Stimulated activated CD4-positive, alpha-beta T cell treated with anti-CD3 and anti-CD28 coated beads, Interleukin-1b, Interleukin-23, amount 100 ng/mL, for 1 hour (primary cell): ENCODE measurements at places on chromosomes 4 and X.
A peak's percentile ranks its signal among the peaks of the same experiment; 100 is the strongest.

DNA sequence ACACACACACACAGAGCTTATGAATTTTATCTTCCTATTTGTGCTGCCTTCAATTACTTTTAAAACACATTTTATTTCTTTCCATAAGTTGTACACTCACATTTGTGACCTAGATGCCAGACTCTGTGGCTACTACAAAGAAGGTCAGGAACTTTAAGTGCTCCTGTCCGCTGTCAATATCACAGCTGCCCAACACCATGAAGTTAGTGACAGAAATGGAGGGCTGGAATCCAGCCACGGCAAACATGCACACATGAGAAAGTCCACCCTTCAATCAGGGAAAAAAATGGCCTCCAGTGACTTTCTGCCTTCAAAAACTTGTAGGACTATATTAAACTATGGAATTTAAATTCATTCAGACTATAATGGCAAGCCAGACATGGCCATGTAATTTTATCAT, 334.4 kb upstream of the FSTL5 start:
- DNase-seq: no peak

- no peak for DNase-seq
Observed at GRCh38 chr4:103996064-103996463, 276.3 kb upstream of the TACR3 start.

GRCh38 chr4:158728236-158728635, 5.0 kb upstream of the PPID start:
- no peak for DNase-seq

DNA sequence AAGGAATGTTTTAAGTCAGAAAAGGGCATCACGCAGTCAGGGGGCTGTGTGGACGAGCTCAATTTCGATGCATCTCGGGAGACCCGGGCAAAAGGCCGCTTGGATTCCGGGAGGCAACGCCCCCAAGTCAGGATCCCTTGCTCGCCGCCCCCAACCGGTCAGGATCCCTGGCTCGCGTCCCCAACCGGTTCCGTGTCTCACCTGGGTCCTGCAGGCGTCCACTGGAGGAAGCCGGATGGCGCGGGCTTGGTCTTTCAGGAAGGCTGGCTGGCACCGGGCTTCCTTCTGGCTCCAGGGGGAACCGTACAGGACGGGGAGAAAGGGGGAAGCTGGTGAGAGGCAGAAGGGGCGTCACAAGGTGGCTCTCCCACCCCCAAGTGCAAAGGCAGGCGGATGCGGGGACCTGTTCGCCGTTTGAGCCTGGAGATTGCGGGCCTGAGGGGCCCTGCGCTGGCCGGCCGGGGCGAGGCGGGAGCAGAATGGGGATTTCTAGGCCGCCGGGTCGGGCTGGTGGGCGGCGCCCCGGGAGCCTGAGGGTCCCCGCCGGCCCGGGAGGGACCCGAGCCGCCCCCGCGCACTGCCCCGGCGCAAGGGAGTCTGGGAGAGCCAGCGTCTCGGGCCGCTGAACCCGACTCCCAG, 84.7 kb downstream of the HPRT1 start:
- DNase-seq: no peak

DNA sequence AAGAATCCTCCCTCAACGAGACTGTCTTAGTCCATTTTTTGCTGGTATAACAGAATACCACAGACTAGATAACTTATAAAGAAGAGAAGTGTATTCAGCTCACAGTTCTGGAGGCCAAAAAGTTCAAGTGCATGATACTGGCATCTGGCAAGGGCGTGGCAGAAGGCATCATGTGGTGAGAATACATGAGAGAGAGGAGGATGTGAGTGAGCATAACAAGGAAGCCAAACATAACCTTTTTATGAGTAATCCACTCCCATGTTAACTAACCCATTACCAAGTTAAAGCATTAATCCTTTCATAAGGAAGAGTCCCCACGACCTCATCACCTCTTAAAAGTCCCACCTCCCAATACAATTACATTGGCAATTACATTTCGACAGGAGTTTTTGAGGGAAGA, 504.6 kb downstream of the IQCM start:
- DNase-seq: no peak

DNA sequence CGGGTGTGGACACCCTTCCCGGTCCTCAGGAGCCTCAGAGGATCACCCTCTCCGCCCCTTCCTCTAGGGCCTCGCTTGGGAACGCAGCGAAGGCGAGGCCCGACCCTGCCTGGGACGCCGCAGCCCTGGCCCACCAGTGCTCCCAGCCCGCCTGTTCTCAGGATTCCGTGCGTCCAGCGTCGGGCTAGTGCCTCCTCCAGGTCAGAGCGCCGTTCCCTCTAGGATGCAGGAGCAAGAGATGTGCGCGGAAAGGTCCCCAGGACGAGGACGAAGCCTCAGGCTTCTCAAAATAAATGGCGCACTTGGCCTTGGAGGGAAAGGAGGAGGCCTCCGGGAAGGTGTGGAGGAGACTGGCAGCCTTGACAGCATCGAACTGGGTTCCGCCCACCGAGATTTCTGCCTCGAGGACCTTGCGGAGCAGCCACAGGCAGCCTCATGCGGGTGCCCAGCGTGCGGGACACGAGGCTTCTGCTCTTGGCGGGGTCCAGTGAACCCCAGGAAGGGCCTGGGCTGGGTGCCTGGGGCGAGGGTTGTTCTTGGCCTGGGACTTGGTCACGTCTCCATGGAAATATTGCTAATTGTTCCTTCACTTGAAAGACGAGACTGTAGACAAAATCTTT, 35.1 kb downstream of the PITX2 start:
- DNase-seq: no peak

DNA sequence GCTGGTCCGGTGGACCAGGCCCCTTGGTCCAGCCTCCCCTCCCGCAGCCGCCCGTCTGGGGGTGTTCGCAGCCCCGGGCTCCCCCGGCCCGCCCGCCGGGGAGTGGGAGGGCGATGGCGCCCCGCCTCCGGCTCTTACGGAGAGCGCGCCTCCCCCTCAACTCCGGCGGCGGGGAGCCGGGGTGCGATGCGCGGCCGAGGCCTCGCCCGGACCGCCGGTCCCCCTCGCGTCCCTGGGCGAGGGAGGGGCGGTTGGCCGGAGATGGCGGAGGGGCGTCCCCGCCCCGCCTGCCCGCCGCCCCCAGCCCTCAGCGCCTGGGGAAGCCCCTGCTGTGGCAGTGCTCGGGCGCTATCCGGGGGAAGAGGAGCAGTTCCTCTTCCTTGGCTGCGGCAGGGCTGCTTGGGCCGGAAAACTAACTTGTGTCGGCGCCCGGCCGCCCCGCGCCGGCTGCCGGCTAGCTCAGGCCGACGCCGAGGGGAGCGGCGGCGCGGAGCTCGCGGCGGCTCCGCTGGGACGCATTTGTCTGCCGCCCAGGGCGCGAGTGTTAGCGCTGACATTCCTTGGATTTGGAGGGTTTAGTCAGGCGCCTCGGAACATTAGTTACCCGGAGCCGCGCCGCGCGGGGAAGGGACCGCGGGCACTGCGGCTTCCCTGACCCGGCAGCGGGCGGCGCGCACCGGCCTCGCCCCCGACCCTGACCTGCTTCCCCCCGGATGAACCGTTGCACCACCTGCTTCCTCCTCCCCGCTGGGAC, 994 bp downstream of the GALNT7 start:
- DNase-seq: peak; percentile 21

DNA sequence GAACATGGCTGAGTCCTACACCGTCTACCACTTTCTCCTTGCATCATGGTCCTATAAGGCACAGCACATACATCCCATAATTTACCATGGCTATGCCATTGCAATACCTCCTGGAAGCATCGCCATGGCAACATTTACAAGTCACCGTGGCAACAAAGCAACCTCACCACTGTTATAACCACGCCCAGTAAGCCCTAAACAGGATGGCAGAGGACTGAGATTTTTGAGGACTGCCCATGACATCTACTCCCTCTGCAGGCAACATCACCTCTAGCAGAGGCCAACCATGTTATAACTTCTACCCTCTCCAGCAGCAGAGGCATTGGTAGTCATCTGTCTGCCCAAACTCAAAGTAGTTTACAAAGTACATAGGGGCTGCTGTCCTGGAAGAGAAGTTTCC, 29.7 kb downstream of the BCOR start:
- no peak for DNase-seq

DNA sequence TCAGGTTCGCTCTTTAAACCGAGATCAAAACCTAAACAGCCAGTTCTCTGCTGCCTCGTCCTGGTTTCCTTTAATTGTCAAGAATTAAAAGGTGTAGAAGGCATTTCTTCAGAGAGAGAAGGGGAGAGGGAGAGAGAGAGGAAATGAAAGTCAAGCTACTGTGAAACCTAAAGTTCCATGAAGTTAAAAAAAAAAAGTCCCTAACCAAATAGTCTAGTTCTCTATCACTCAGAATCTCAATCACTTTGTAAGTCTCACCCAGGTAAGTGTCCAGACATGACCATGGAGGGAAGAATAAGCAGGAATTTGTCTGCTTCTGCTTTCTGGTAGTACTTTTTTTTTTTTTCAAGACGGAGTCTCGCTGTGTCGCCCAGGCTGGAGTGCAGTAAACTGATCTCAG, 18.8 kb upstream of the SMIM14 start:
- no peak for DNase-seq

- DNase-seq: no peak
Observed at GRCh38 chr4:76539979-76540378, 105.0 kb downstream of the SHROOM3 start.

DNA sequence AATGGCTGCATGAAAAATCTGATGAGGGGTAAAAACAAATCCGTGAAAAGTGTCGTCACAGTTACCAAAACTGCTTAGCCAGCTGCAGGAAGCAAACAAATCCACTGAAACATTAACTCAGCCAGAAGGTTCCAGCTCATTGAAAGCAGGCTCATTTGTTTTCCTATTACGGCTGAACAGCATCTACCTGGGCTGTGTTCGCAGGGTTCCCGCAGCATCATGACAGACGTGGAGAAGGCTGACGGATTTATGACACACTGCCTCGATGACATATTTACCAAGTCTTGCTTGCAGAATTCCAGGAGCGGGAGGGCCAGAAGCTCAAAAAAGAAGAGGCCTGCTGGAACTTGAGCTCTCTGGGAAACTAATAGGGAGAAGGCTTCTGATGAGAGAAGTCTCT, 781.1 kb downstream of the RAB28 start:
- no peak for DNase-seq

DNA sequence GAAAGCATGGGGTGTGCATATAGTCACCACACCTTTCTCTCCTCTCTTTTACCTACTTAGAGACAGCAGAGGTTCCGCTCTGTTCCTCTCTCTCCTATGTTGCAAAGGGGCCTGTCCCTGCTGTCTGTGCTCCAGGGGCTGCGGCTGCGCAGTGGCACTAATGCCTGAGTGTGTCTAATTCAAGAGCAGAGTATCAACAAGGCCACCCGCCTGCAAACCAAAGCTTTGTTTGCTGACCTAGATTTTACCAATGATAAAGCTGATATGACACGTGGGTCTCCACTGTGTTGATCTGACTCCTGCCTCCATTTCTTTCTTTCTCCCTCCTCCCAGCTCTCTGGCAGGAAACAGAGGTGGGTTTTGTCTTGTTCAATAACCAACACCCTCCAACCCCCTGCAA, 74.9 kb downstream of the NSG1 start:
- peak; percentile 34 for DNase-seq

DNA sequence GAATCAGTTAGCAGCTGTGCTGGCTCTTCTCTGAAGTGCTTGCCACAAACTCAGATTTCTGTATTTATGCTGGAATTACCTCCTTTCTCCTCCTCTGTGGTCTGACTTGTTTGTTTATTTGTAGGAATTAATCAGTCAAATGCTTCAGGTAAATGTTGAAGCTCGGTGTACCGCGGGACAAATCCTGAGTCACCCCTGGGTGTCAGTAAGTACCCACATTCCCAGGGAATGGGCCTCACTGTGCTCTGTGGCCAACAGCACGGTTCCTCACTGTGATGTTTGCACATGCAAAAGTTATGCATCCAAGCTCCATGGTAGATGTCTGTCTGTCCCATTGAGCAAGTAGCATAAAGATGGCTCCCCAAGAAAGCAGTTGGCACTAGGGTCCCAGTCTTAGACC, 169.9 kb downstream of the DCLK2 start:
- no peak for DNase-seq

DNA sequence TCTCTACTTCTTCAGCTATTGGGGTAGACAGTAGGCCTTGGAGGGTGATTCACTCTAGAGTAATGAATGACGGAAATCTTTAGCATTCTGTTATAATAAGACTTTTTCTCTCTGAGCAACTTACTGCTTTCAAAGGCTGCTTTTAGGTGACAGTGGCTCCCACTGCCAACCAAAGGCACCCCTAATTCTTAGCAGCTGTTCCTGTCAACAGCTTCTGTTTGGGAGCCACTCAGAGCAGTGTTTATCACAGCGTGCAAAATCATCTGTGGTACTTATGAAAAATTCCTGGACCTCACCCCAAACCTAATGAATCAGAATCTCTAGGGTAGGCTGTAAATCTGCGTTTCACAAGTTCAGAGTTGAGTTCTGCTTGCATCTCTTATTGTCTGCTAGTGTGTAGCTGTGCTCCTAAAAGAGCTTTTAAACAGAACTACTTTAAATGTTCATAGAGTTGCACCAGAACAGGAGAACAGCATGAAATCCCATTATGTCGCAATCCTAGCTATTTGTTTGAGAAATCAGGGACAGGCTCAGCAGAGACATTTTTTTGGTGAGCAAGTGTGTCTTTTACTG, 52.8 kb upstream of the POU4F2 start:
- DNase-seq: no peak
